BJ (cell line): ENCODE measurements at places on chromosomes 6 and 20. TPM values are rescaled to one million over a fixed set of nuclear protein-coding genes. Genes with fewer than 3 reads are reported as not detected.

GRCh38 chr6:12263403-12263802, 26.8 kb upstream of the EDN1 start:
- no peak for DNase-seq

- DNase-seq, result no peak
Measured at GRCh38 chr6:136169394-136170148, 80.5 kb downstream of the MTFR2 start.

The KIF13A gene
- polyA plus RNA-seq, result 41.4 and 47.9 TPM in 2 replicates

The TFAP2A gene
- 12.6 and 14.0 TPM in 2 replicates for polyA plus RNA-seq

- DNase-seq, result no peak
Measured at GRCh38 chr6:43705996-43706395, 18.4 kb upstream of the MRPS18A start.

- DNase-seq, result no peak
Measured at GRCh38 chr6:89927791-89928550, 33.7 kb downstream of the GJA10 start.

GRCh38 chr6:32128751-32129296, 778 bp upstream of the ATF6B start:
- no peak for DNase-seq
